ENCODE measurements at places on chromosomes 13 and 19.

GRCh38 chr13:27264648-27265047, 6.0 kb upstream of the RASL11A start:
- DNase-seq: no peak

DNA sequence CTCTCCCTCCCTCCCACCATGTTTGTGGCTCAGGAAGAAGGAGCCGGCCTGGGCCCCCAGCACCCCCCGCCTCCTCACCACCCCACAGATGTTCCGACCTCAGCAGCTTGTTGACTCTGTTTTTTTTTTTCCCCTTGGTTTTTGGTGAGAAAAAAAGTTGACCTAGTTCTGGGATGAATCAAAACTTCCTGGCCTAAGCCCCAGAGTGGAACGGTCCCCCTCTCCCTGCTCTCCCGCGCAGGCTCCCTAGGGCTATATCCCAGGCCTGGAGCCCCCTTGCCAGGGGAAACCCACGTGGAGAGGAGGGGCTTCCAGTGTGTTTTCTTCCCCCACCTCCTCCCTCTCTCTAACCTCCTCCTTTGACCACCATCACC, 4.0 kb downstream of the COL5A3 start:
- DNase-seq: no peak

DNA sequence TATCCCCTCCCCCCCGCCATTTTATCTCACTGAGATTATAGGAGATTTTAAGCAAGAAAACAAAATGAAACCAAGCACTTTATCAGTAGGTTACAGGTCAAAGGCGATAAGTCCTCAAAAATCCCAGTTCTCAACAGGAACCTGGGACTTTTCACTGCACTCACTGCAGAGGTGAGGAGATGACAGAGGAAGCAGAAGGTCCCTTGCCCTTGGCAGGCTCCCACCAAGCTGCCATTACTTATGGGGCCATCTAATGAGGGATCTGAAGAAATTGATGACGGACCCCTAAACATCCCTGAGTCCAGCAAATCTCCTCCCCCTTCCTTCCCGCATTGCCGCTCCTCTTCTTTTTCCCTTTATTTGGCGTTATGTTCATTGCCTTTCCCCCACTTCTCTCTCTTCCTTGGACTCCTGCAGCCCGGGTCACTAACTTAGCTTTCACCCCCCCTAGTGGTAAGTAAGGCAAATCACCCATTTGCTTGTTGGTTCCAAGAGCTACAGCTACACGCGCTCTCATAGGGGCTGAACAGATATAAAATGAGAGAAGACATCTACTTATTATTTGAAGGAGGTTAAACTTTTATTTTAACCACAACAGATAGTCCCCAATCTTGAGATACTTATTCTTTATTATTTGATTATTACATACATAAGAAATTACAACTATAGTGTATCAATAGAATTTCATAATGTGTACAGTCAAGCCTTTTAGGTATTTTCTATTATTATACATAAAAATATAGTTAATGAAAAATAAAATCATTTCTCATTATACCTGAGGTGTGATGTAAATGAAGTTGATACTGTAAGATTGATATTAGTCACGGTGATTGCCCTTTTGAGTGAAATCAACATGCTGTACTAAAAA, 52.0 kb upstream of the ARGLU1 start:
- peak; percentile 80 for DNase-seq

GRCh38 chr19:23183251-23183650, 66.4 kb downstream of the ZNF730 start:
- no peak for DNase-seq

DNA sequence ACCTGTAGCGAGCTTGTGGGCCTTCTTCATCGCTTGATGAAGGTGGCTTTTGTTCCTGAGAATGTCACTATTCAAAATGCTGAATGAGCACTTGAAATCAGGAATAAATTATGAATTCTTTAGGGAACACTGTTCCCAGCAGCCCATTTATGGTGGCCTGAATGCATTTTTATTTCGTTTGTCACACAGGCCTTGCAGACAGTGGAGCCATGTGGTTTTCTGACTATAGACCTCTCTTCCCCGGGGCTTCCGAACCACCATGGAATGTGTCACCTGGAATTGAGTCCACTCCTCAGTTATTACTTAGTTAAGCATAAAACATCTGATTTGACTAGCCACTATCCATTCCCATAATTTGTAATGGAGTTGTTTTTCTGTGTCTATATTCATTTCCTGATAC, 396.9 kb downstream of the IRS2 start:
- no peak for DNase-seq

GRCh38 chr13:105952973-105953290, 582.5 kb downstream of the EFNB2 start:
- no peak for DNase-seq

- no peak for DNase-seq
Measured at GRCh38 chr13:21133077-21133476, 43.3 kb downstream of the SKA3 start.

GRCh38 chr13:28792992-28793391, 27.1 kb upstream of the MTUS2 start:
- no peak for DNase-seq

GRCh38 chr19:46731007-46731501, 14.1 kb upstream of the PRKD2 start:
- DNase-seq: no peak

DNA sequence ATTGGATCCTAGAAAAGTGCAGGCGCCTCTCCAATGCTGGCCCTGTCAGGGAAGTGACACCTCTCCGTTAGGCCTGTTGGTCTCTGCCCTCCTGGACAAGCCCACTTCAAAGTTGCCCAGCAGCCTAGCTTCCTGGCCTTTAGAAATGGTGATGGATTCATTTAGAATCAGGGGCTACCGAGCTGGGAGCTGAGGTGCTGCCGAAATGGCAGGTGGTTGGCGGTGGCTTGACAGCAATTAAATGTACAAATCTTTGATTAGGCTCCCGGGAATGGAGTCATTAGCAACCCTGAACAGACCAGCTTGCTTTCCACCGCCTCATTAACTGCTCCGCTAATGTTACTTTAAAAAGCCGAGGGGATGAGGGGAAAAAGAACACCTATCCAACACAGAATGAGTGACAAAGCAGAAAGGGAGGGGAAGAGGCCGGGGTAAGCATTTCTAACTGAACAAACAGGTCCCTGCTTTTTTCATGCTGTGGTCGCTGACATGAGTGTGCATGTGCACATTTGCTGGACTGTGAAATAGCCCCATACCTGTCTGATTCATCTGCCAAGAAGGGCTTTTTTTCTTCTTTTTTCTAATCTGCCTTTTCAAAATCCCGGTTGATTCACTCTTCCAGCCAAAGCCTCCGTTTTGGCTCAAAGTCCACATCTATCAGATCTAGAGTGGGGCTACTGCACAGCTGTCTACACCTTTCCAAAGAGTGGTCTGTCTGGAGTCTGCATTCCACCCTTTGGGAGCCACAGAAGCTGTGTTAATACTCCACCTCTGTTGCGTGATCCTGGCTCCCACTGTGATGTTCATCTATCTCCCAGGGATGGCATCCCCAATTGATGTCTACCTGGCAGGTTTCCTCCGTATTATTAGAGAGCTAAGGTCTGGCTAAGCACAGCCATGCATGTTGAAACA, 431.9 kb downstream of the COG6 start:
- peak; percentile 48 for DNase-seq

DNA sequence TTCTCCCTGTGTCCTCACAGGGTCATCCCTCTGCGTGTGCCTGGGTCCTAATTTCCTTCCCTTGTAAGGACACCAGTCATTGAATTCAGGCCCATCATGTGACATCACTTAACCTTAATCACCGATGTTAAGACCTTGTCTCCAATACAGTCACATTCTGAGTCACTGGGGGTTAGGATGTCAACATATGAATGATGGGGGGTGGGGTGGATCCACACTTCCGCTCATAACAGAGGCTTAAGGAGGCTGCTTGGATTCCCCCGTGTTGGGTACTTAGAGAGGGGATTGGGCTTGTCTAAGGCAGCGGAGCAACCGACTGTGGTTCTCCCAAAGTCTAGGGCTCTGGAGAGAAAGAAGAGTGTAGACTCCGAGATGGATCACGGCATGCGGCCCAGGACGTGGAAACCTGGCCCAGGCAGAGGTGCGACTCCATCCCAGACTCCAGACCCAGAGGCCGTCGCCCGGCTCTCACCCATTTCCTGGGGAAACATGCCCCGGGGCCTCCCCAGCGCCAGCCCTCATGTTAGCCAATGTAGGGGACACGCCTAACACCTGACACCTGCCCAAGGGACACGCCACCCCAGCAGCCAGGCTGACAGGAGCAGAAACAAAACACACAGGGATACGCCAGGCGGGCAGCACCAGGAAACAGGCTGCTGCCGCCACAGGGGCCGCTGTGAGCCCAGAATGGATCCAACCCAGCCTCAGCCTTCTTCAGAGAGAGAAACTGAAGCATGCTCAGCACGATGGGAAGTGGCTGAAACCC, 17.1 kb upstream of the IGLON5 start:
- no peak for DNase-seq

DNA sequence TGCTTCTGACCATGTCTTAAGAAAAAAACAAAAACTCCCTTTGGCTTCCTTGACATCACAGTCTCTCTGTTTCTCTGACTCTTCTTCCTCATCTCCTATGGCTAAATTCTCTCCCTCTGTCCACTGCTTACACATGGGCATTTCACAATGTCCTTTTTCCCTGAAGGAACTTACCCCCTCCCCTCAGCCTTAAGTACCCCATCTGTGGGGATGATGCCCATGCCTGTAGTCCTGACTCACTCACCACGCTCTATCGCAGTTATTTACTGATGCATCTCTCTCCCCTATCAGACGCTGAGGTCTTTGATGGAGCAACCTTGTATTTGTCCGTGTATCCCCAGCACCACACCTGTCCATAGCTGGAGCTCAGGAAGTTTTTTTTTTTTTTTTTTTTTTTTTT, 32.4 kb downstream of the ACTN4 start:
- no peak for DNase-seq

- no peak for DNase-seq
Measured at GRCh38 chr19:7681340-7682174, 924 bp downstream of the TRAPPC5 start.

DNA sequence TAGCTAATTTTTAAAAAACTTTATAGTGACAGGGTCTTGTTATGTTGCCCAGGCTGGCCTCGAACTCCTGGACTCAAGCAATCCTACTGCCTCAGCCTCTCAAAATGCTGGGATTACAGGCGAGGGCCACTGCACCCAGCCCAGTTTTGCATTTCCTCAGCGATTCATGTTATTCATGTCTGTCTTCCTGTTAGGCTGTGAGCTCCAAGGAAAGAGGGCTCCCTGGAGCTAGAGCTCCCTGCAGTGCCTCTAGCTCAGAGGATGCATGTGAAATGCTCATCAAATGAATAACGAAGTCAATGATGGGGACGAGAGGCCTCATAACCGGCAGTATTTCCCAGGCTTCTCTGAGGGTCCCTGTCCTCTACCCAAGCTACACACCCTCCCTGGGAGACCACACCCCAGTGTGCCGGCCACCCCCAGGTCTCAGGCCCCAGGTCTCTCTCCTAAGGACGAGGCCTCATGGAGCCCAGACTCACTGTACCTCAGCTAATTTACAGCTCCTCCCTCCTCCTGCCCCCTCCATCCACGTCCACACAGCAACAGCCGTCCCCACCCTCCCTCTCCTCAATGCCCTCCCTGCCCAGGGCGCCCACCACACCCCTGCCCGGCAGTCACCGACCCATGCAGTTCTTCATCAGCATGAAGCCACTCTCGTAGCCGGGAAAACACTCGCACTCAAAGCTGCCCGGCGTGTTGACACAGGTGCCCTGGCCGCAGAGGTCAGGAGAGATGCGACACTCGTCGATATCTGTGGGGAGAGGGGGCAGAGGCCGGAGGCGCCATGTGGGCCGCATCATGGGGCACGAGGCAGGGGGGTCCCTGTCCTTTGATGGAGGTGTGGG, 28.5 kb downstream of the FBN3 start:
- DNase-seq: no peak

- DNase-seq: no peak
Measured at GRCh38 chr13:44136696-44137268, 236.8 kb upstream of the SERP2 start.

DNA sequence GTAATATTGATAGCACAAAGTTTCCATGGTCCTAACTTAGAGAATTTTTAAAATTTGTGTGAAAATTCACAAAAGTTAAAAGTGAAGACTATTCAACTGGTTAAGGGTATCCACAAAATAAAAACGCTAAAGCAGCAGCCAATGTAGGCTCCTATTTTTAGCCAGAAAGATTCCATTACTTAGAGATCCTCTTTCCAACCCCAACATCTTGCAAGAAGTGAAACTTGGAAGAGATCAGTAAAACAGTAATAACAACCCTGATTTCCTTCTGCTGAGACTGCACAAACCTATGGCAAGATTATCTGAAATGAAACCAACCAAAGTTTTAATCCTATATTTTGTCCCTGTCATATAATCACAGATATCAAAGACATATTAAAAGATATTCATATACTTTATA, 8.5 kb downstream of the TBC1D4 start:
- no peak for DNase-seq

- DNase-seq: peak; percentile 26
Measured at GRCh38 chr13:78680576-78681350, 21.8 kb upstream of the OBI1 start.

- DNase-seq: no peak
Measured at GRCh38 chr13:20157151-20157796, 3.6 kb downstream of the GJA3 start.

- DNase-seq: peak; percentile 20
Measured at GRCh38 chr19:49106648-49107135, 7.5 kb upstream of the LIN7B start.

DNA sequence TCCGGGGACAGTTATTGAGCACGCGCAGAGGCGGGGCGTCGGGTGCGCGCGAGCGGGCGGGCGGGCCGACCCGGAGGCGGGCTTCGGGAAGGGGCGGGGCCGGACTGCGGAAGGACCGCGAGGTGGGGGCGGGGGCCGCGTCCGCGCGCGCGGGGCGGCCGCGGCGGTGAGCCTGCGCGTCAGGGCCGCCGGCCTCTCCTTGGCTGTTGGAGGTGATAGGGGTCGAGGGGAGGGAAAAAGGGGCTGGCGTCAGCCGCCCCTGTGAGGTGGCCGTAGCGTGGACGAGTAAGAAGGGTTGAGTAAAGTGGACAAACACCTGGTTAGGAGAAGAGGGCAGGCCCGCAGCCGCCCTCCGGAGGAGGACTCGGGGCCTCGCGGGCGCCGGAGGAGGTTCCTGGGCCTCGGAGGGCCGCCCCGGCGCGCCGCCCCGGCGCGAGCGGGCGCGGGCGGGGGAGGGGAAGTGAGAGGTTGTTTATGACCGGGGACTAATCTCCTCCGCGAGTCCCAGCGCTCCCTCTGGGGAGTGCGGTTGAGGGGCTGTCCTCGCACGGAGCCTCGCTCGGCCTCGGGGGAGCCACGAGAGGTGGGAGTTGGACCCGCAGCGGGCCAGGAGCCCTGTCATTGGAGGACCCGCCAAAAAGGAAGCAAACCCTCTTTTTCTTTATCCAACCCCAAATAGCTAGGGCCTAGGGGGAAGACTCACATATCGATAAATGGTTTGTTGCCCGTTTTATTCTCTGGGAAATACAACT, 547 bp upstream of the INTS6 start:
- DNase-seq: peak; percentile 72

Measured in NCI-H1105 (cell line).